Left lung (tissue), 14 donors: ENCODE measurements at places on chromosomes 6 and 20. TPM values are rescaled to one million over a fixed set of nuclear protein-coding genes. Genes with fewer than 3 reads are reported as not detected.
A peak's percentile ranks its signal among the peaks of the same experiment; 100 is the strongest.

Gene ITPA
- 54.7 TPM for polyA plus RNA-seq

Gene SPATS1
- 1.2 TPM for polyA plus RNA-seq

Gene TFEB
- polyA plus RNA-seq: 10.1 TPM

Gene BYSL
- polyA plus RNA-seq: 23.8 TPM

Gene BMP2
- 16.8 TPM for polyA plus RNA-seq

Gene ZGPAT
- polyA plus RNA-seq: 22.7 TPM

DNA sequence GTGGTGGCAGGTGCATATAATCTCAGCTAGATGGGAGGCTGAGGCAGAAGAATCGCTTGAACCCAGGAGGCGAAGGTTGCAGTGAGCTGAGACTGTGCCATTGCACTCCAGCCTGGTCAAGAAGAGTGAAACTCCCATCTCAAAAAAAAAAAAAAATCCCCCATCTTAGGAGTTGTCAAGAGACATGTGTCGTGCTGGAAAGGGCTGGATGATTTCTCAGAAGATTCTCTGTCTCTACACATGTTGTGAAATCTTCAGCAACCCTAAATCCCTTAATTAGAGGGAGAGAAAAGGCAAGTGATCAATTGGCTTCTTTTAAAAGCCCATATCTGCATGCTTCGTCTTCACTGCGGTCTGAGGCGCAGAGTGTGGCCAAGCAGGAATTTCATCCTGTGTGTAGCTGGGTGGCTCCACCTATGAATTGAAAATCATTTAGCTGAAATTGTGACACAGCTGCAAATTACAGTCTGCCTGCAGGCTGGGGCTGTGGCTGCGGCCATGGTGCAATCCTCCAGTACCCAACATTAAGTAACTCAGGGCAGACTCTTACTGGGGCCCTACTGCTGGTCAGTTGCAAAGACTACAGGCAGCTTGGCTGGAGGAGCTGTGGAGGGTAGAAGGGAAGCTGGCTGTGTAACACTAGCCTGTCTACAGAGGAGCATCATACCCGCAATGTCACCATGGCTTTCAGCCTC, 3.2 kb upstream of the TGM3 start:
- DNase-seq: no peak

DNA sequence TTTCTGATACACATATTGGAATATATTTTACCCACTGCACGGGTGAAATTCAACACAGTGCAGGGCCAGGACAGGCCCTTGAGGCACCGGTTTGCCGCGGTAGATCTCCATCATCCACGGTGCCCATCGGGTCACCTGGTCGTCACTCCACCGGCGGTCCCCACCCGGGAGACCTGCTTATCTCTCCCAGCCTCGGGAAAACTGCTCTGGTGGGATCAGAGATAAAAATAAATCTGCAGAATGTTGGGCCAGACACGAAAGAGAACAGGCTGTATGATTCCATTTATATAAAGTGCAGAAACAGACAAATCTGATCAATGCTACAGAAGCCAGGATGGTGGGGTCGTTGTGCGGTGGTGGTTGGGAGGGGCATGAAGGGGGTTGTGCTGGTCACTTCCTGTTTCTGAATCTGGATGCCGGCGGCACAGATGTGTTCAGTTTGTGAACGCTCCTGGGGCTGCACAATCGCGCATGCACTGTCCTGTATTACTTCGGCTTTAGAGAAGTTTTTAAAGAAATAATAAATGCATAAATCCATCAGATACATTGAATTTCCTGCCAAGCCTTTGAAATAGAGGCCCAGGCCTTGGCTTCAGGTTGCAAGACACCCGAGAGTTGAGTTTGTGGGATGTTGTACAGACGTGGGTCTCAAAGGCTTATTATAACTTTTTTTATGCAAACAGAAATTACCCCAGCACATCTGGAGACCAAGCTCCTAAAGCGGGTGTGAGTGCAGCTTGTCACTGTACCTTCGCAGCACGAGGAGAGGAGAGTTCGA, 54.3 kb downstream of the ANKRD60 start:
- DNase-seq: peak; percentile 50

GRCh38 chr6:84050408-84050807, 16.8 kb downstream of the MRAP2 start:
- no peak for DNase-seq

GRCh38 chr20:46111028-46111835, 6.9 kb upstream of the CD40 start:
- DNase-seq: no peak

GRCh38 chr6:119454714-119455113, 105.2 kb upstream of the MAN1A1 start:
- no peak for DNase-seq

GRCh38 chr6:36713846-36714245, 16.2 kb downstream of the RAB44 start:
- DNase-seq: no peak

DNA sequence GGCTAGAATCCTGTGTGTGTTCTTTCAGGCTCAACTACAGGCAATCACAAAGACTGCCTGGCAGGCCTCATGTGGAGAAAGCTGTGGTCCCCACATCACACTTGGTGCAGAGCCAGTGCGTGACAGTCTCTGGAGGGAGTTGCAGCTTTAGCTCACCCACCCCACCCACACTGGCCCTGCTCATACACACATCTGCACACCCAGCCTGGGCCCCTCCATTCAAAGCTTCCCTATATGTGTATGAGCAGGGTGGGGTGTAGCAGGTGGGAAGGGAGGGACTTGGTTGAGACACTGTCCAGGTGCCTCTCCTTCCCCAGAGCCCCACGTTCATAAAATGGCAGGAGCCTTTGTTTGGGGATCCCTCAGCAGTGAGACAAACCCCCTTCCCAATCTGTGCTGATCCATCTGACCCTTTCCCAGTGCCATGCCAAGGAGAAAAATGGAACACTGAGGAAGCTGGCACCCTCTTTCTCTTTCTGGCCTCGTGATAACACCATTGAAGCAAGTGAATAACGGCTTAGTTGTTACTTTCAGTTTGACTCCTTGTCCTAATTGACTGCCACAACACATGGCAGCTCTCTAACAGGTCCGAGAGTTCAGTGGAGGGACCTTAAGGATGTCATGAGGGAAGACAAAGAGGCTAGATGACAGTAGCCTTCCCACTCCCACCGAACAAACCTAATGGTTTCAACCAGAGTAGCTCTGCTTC, 53.8 kb upstream of the NRSN1 start:
- DNase-seq: no peak

- no peak for DNase-seq
Measured at GRCh38 chr6:119446115-119446554, 96.6 kb upstream of the MAN1A1 start.

GRCh38 chr6:22826961-22827360, 257.6 kb downstream of the HDGFL1 start:
- no peak for DNase-seq

GRCh38 chr6:136962661-136963060, 40.6 kb downstream of the SLC35D3 start:
- no peak for DNase-seq

- no peak for DNase-seq
Measured at GRCh38 chr6:10391799-10392198, 23.1 kb downstream of the TFAP2A start.

DNA sequence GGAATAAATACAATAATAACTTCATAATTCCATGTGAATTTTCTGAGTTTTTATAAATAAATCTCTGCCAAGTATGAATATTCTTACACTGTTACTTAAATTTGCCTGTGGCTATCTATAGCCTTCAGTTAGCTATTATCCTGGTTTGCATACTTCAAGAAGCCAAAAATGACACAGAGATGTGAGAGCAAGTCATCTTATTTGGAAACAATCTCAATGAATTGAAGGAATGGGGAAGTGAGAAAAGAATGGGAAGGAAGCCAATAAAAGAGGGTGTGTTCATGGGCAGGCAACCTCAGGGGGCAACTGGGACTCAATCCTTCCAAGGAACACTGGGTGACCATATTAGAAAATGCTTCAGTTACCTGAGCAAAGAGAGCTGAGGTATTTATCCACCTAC, 9.9 kb downstream of the HAO1 start:
- no peak for DNase-seq

- DNase-seq: no peak
Measured at GRCh38 chr20:42979720-42980119, 210.0 kb downstream of the PTPRT start.

- DNase-seq: no peak
Measured at GRCh38 chr6:159753081-159753872, 8.6 kb upstream of the ACAT2 start.

DNA sequence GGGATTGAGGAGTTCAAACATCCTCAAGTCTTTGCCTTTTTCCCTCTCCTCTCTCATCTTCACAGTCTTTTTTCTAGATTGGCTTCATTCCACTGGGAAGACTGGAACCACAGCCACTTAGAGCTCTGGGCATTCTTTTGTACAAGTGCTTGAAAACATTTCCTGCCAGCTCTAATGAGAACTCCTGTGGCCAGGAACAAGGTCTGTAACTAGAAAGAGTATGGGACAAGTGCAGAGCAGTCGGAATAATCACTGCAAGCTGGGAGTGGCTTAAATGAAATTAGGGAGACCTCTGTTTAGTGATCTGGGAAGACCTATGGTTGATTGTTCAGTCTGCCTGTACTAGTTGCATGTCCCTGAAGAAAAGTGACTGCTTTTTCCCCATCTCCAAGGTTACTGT, 41.0 kb upstream of the SMIM8 start:
- no peak for DNase-seq

DNA sequence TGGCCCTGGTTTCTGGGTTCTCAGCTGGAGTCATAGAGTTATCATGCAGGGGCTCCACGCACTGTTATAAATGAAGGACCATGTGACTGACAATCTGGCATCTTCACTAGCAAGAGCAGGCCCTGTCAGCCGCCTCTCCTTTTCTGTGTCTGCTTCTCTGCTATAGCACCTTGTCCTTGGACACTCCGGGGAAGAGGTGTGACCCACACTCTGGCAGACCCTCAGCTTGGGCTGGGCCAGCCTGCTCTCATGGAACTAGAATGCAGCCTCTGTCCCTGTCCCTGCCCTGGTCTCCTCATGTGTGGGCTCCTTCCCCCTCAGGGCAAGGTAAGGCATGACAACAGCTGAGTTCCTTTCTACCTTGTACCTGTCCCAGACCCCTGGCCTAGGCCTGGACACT, 10.9 kb upstream of the FANCE start:
- no peak for DNase-seq

GRCh38 chr6:161482517-161482858, 208.6 kb upstream of the AGPAT4 start:
- no peak for DNase-seq

GRCh38 chr6:42790549-42791181, 8.8 kb downstream of the BICRAL start:
- no peak for DNase-seq

- DNase-seq: no peak
Measured at GRCh38 chr6:139395891-139396301, 21.4 kb upstream of the CITED2 start.

DNA sequence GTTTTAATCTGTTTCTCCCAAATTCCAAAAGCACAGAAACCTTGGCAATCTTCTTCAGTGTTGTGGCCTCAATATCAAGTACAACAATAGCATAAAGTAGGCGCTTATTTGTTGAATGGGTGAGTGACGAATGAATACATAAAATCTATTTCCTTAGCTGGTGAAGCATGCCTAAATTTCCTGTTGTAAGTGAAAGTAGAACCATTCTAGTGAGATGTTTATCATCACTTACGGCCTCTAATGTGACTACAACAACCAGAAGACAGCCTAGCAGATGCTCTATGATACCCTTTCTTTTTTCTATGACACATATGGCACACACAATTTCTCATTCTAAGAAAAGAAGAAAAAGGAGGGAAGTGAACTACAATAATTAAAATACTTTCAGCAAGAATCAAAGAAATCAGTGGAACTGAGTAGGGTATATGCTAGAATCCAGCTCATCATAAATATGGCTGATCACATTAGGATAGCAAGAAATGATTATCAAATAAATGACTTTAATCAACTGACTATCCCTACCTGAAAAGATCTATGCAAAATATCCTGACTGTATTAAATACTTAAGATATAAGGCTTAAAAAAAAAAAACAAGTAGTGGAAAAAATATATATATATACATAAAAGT, 67.4 kb downstream of the BTBD9 start:
- DNase-seq: no peak

GRCh38 chr6:42624601-42625000, 60.8 kb downstream of the UBR2 start:
- DNase-seq: no peak

DNA sequence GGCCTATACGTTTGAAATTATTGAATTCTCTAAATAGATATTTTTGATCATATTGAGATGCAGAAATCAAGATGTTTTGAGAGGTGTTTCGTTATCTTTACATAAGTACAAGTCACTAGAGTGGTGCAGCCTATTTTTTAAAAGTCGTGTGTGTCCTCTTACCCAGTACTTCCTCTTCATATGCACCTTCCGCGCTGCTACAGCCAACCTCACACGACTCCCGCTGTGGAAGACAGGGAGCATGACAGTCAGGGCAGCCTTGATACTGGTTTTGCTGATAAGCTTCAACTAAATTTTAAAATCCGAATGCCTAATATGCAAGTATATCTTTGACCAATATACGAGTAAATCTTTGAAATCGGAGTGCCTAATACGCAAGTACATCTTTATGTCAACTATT, 16.3 kb downstream of the ROS1 start:
- no peak for DNase-seq

DNA sequence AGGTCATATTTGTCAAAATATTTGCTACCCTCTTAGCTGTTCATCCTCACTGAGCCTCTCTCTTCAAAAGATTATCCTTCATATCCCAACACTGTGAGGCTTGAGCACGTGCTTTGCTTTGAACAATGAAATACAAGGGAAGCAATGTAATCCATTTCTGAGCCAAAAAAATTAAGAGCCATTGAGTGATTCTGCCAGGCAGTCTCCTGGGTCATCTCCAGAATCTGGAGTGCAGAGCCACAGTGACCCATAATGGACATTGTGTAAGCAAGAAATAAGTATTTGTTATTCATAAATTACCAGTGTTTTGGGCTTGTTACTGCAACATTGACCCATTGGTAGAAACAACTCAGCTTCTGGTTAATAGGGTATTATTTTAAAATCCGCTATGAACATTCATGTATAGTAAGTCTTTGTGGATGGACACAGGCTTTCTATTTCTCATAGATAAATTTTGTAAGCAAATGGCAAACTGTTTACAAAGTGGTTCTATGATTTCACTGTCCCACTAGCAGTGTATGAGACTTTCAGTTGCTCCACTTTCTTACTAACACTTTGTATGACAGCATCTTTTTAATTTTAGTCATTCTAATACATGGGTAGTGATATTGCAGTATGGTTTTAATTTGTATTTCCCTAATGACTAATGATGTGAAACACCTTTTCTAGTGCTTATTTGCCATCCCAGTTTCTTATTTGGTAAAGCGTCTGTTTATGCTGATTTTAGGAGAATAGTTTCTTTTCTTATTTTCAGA, 358.2 kb downstream of the PLCB1 start:
- no peak for DNase-seq
